NCI-H2081 (cell line): ENCODE measurements at places on chromosomes 2 and 18.
A peak's percentile ranks its signal among the peaks of the same experiment; 100 is the strongest.

DNA sequence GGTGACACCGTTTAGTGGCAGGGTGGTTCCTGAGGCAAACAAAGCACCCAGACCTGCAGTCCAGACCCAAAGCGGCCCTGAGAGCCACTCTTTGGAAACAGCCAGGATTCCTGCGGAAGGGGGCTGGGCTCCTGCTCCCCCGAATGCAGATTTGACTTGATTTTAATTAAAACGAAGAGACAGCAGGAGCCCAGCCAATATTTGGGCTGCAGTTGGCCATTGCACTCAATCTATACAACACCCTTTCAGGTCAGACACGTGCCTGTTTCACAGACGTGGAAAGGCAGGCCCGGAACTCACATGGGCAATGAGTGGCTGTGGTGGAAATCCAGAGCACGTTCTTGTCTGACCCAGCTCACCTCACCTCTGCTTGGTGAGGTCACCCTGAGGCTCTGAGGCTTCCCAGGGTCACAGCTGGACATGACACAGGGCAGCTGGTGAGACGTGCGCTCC, 122.4 kb downstream of the NDUFA10 start:
- DNase-seq: no peak

DNA sequence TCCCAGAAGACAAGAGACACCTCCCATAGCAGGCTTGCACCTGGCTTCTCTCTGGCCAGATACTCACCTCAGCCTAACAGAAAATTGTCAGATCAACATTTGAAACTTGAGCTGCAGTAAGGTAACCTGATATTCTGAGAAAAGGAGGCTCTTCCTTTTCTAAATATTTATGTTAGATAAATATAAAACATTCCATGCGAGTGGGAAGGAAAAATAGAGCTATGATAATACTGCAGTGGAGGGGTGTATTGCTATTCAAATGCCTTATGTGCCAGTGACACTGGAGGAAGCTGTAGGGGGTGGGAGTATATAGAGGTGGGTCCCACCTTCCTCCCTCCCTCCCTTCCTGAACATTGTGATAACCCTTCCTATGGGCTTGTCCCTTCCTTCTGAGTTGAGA, 515.5 kb upstream of the CHAC2 start:
- peak; percentile 5 for DNase-seq

- DNase-seq: no peak
Observed at GRCh38 chr2:230217424-230217823, 2.4 kb downstream of the SP110 start.

GRCh38 chr2:146544701-146545100, 1300.1 kb upstream of the ACVR2A start:
- no peak for DNase-seq

DNA sequence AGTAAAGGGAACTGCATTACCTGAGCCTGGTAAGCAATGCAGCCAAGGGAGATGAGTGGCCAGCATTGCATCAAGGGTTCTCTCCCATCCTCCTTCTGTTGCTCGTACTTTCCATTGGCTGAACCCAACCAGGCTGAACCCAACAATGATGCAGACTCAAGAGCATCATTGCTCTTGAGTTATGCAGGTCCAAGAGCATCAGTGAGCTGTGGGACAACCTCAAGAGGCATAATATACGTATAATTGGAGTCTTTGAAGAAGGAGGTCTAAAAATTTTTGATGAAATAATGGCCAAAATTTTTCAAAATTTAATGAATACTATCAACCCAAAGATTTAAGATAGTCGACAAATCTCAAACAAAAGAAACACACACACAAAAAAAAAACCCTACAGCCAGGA, 213.0 kb downstream of the RNF152 start:
- no peak for DNase-seq

DNA sequence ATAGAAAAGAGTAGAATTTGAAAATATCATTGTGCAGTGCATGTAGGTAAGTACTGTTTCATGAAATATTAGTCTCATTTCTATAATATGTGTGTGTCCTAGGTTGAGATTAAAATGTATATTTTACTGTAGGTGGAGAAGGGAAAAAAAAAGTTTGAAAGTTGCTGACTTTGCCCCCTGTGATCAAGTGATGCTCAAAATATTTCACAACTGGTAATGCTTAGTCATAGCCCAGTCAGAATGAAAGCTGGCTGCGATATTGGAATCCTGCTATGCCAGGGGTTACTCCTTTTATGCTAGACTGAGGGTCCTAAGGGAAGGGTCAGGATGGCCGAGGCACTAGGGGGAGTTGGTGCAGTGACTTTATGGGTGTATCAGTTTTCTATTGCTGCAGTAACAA, 19.5 kb upstream of the CFAP36 start:
- DNase-seq: no peak

- DNase-seq: no peak
Observed at GRCh38 chr2:29563697-29564096, 357.7 kb downstream of the ALK start.

DNA sequence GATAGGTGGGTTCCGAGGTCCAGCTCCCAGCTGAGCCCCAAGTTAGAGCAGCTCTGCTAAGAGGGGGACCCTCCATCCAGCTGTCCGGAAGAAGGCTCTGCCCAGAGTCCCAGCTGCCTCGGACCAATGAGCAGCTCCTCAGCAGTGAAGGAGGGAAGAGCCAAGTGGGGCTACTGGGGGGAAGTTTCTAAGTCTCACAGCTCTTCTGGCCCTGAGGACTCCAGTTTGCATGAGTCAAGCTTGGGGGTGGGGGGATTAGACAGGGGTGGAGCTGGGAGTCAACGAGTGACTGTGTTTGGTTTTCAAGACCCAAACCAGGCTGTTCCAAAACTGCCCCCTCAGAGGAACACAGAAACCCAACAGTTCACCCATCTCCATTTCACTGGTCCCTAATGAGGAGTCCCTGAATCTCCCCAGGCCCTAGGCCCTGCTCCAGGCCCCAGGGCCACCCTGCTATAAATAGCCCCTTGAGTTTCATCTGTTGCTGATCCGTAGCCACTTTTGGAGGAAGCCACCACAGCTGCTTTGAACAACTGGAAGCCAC, 100.9 kb downstream of the TNS1 start:
- no peak for DNase-seq

- no peak for DNase-seq
Observed at GRCh38 chr2:2799151-2799697, 468.1 kb upstream of the MYT1L start.

GRCh38 chr2:180604077-180604476, 376.3 kb upstream of the UBE2E3 start:
- DNase-seq: no peak

- peak; percentile 62 for DNase-seq
Observed at GRCh38 chr2:10097352-10098148, 17.3 kb upstream of the CYS1 start.
